ENCODE measurements at places on chromosomes 1 and 21.

- DNase-seq = no peak
These were observed 30.6 kb upstream of the NEK7 start for GRCh38 chr1:198125995-198126735.

GRCh38 chr1:84363622-84364021 lies 34.7 kb upstream of the DNASE2B start:
- DNase-seq = no peak

DNA sequence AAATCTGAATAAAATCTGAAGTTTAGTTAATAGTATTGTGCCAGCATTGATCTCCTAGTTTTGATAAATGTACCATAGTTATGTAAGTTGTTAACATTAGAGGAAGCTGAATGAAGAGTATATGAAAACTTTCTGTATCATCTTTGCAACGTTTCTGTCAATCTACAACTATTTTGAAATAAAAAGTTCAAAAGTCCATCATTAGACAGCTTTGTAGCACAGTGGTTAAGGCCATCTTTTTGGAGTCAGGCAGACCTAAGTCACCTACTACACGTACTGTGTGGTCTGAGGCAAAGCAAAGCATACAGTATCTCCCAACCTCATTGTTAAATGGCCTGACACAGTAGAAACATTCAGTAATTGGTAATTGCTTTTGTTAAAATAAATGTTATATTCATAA lies 47.9 kb upstream of the ATP1A1 start:
- no peak for DNase-seq

GRCh38 chr1:207893737-207894582 lies 17.0 kb downstream of the CD34 start:
- no peak for DNase-seq

DNA sequence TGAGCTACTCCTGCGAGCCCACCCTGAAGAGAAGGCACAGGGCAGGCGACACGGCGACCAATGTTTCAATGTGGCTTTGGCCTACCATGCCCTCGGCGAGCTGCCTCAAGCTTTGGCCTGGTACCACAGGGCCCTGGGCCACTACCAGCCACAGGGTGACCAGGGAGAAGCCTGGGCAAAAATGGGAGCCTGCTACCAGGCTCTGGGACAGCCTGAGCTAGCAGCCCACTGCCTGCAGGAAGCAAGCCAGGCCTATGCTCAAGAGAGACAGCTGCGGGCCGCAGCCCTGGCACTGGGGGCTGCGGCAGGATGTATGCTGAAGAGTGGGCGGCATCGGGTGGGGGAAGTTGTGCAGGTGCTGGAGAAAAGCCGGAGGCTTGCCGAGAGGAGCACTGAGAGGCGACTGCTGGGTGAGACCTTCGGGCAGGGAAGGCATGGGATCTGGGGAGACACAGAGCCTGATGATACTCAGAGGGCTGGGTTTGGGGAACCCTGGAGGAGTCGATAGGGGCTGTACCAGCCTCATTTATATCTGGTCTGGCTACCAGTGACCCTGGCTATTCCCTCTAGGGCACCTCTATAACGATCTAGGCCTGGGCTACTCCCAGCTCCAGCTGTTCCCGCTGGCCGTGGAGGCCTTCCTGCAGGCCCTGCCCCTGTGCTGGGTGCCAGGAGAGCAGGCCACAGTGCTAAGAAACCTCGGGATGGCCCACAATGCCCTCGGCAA lies 2.3 kb downstream of the TTC24 start:
- no peak for DNase-seq

- no peak for DNase-seq
These were observed 14.7 kb downstream of the MDM4 start for GRCh38 chr1:204530932-204531331.

- DNase-seq = no peak
These were observed 421.7 kb upstream of the DEPDC1 start for GRCh38 chr1:68918563-68918962.

DNA sequence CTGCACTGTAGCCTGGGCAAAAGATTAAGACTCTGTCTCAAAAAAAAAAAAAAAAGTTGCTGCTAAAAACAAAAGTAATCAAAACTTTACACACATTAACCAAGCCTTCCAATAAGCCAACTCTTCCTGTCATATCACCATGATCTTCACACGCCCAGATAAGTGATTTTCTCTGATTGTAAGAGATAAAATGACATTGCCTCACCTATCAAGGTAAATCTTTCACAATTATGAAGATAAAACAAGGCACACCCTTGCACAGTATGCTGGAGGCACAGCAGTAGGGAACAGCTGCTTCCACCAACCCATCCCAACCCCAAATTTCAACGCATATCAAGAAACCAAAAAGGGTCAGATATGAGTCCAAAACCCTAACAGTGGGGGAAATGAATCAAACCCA lies 8.8 kb upstream of the TIAM1 start:
- no peak for DNase-seq

All from right renal pelvis (tissue), 4 donors.